ENCODE measurements at places on chromosomes 11 and 22. TPM values are rescaled to one million over a fixed set of nuclear protein-coding genes. Genes with fewer than 3 reads are reported as not detected.

GRCh38 chr22:49958366-49958921 lies 2.1 kb upstream of the PIM3 start:
- DNase-seq: no peak
- no peaks in the 10 kb centered on the region for H3K27me3 ChIP-seq

DNA sequence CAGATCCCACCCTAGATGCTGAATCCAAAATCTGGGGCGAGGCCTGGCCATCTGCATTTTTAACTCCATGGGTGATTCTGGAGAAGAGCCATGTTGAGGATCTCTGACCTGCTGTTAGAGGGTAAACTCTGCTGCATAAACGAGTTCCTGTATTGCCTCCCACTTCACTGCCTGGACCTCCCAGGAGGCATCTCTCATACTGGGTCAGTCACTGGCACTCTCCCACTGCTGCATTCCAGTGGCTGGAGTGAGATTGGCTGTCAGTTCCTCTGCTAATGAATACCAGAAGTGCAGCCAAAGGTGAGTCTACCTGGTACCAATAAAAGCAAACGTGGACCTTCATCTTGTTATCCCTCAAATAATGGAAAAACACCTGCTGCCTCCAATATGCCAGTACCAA lies 10.3 kb downstream of the POLDIP3 start:
- DNase-seq: no peak
- H3K27me3 ChIP-seq: no peaks in the 10 kb centered on the region
- H3K4me1 ChIP-seq: peaks cover 8% of the 10 kb centered on the region
- H3K4me3 ChIP-seq: no peak overlapping the region

- peak overlapping the region; percentile 16 for H3K4me3 ChIP-seq
- H3K4me1 ChIP-seq: peaks cover 20% of the 10 kb centered on the region
- no peaks in the 10 kb centered on the region for H3K36me3 ChIP-seq
- peak; percentile 58 for DNase-seq
These were observed 952 bp upstream of the CATSPERZ start for GRCh38 chr11:64298966-64299846.

GRCh38 chr11:20962581-20962980 lies 293.2 kb downstream of the NELL1 start:
- H3K4me1 ChIP-seq: no peaks in the 10 kb centered on the region
- no peaks in the 10 kb centered on the region for H3K36me3 ChIP-seq
- H3K27me3 ChIP-seq: no peaks in the 10 kb centered on the region
- no peak overlapping the region for H3K27ac ChIP-seq

GRCh38 chr11:61080986-61081590 lies 21.2 kb upstream of the CD5 start:
- no peaks in the 10 kb centered on the region for H3K27me3 ChIP-seq
- H3K4me3 ChIP-seq: no peak overlapping the region
- DNase-seq: no peak
- H3K4me1 ChIP-seq: no peaks in the 10 kb centered on the region

GRCh38 chr11:117295438-117296137 lies 4.4 kb downstream of the BACE1-AS start:
- H3K27ac ChIP-seq: no peak overlapping the region
- H3K4me3 ChIP-seq: no peak overlapping the region
- H3K36me3 ChIP-seq: no peaks in the 10 kb centered on the region
- no peak for DNase-seq
- H3K4me1 ChIP-seq: peaks cover 5% of the 10 kb centered on the region
- H3K27me3 ChIP-seq: no peaks in the 10 kb centered on the region

DNA sequence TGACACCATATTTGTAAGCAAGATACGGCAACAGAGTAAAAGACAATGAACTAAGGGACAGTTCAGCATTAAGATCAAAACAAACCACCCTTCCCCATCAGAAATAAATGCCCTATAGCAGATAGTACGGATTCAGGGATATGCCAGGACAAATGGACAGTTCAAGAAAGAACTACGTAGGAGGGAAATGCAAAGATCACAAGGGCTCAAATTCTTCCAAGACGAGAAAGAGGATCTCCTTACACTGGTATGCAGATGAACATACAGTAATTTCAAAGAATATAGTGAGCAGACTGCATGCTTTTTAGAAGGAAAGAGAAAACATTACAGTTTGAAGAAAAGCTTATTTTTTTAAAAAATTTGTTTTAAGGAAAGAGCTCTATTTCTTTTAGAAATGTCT lies 124.7 kb upstream of the APOA1 start:
- no peak for DNase-seq
- H3K4me1 ChIP-seq: no peaks in the 10 kb centered on the region
- H3K4me3 ChIP-seq: no peak overlapping the region

DNA sequence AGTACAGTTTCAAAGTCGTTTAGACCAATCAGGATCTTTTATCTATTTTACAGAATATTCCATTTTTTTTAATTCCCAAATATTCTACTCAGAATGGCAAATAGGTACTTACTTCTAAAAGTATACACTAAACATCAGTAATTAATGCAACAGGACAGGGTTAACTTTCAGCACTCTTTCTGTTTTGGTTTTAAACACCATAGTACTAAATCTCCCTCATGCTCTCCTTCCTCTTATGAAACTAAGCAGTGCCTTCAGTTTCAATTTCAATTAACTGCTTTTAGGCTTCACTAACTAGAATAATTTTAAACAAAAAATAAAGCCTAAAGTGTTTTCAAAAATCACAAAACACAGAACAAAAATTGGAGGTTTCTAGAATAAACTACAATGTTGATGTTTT lies 57.9 kb downstream of the NOX4 start:
- no peak overlapping the region for H3K27ac ChIP-seq
- DNase-seq: no peak
- no peaks in the 10 kb centered on the region for H3K27me3 ChIP-seq
- no peaks in the 10 kb centered on the region for H3K4me1 ChIP-seq
- no peaks in the 10 kb centered on the region for H3K36me3 ChIP-seq
- no peak overlapping the region for H3K4me3 ChIP-seq

DNA sequence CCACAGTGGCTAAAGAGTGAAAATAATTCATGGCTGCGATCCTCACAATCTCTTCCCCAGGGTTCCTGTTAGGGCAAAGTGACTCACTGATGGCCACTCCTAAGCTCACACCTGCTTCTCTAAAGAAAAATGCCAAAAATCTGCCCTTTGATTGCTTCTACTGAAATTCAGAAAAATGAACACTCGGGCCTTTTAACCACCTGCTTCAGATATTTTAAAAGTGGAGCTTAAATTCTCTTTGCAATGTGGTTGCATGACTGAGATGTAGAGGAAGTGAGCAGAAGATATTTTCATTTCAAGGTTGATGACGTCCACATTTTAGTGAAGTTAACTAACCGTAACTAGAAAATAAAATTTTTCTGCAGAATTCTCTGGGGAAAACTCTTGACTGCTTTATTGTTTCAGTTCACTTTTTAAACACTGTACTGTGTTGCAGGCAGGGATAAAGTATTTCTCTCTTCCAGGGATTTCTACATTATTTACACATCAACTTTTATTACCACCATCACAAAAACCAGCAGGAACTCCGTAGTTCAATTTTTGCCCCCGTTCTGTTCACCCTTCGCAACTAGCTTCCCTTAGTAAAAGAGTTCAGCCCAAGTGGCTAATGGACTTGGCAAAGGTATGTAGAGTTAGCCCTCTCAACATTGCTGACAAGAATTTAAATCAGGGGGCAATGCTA lies 8.5 kb downstream of the RAB30 start:
- H3K36me3 ChIP-seq: no peaks in the 10 kb centered on the region
- peak overlapping the region; percentile 74 for H3K27ac ChIP-seq
- DNase-seq: no peak
- no peaks in the 10 kb centered on the region for H3K4me1 ChIP-seq
- no peak overlapping the region for H3K4me3 ChIP-seq

DNA sequence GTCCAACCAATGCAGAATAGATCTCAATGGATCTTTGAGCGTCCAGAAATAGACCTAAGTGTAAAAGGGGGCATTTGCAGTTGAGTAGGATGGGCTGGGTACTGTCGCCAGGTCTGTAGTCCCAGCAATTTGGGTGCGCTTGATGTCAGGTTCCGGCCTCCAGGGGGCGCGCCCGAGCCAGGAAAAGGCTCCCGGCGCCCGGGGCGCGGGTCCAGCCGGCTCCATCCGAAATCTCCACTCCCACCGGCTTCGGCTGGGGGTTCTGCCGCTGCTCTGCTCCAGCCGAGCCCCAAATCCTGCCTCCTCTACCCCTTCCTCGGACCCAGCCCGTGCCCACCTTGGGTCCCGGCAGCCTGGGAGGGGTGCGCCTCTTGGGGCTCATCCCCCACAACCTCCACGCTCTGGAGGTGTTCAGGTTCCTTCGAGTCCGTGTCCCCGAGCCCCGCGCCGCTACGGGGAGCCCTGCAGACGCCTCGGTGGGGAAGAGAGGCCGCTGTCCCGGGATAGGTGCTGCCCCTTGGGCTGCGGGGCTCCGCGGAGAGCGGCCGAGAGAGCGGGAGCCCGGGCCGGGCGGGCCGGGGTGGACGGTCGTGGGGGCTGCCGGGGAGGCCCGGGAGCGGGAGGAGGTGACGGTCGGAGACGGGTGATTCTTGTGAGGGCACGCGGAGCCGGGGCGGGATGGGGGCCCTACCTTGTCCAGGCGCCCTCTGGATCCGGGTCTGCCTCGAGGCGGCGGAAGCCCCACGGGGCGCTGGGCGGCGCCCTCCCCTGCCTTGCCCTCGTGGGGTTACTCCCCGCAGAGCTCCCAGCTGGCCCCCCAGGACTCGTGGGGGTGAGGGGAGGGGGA lies 13.0 kb upstream of the CYB5R3 start:
- H3K27ac ChIP-seq: peak overlapping the region; percentile 70
- no peaks in the 10 kb centered on the region for H3K4me1 ChIP-seq
- H3K27me3 ChIP-seq: no peaks in the 10 kb centered on the region
- H3K36me3 ChIP-seq: no peaks in the 10 kb centered on the region
- H3K4me3 ChIP-seq: peak overlapping the region; percentile 45
- DNase-seq: peak; percentile 91

GRCh38 chr22:30372915-30373314 lies 14.3 kb downstream of the RNF215 start:
- H3K27me3 ChIP-seq: no peaks in the 10 kb centered on the region
- H3K27ac ChIP-seq: no peak overlapping the region
- no peaks in the 10 kb centered on the region for H3K4me1 ChIP-seq
- H3K4me3 ChIP-seq: no peak overlapping the region

- no peak for DNase-seq
- H3K36me3 ChIP-seq: no peaks in the 10 kb centered on the region
- no peaks in the 10 kb centered on the region for H3K27me3 ChIP-seq
These were observed 21.3 kb upstream of the NELL1 start for GRCh38 chr11:20647976-20648565.

- H3K27ac ChIP-seq: no peak overlapping the region
- no peaks in the 10 kb centered on the region for H3K27me3 ChIP-seq
- no peaks in the 10 kb centered on the region for H3K36me3 ChIP-seq
- no peak overlapping the region for H3K4me3 ChIP-seq
These were observed 1.7 kb downstream of the RTL6 start for GRCh38 chr22:44496305-44496704.

GRCh38 chr22:18095101-18095805 lies 15.4 kb upstream of the TUBA8 start:
- peaks cover 8% of the 10 kb centered on the region for H3K4me1 ChIP-seq
- H3K27ac ChIP-seq: peak overlapping the region; percentile 10
- no peaks in the 10 kb centered on the region for H3K27me3 ChIP-seq
- no peaks in the 10 kb centered on the region for H3K36me3 ChIP-seq
- DNase-seq: no peak
- no peak overlapping the region for H3K4me3 ChIP-seq

DNA sequence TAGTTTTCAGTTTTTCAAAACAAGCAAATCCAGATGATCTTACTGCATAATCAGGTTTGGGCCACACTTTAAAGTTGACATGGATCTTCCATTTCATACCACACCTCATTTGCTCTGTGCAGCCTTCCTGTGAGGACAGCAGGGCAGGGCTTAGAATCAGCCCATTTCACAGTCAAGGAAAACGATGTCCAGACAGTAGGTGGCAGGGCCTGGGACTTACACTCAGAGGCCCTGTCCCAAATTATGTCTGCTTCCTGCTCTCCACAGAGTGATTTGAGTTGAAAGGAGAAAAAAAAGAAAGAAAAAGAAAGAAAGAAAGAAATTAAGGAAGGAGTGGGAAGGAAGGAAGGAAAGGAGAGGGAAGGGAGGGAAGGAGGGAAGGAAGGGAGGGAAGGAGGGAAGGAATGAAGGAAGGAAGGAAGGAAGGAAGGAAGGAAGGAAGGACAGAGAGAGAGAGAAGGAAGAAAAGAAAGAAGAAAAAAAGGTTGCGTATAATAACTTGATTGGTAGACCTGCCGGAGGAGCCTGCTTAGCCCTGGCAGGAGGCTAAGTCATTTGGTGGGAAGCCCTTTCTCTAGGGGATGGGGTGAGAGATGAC lies 23.6 kb downstream of the TSKU start:
- H3K4me1 ChIP-seq: no peaks in the 10 kb centered on the region
- H3K36me3 ChIP-seq: no peaks in the 10 kb centered on the region
- no peak for DNase-seq
- H3K4me3 ChIP-seq: no peak overlapping the region
- H3K27ac ChIP-seq: no peak overlapping the region

- H3K27me3 ChIP-seq: no peaks in the 10 kb centered on the region
- no peak overlapping the region for H3K4me3 ChIP-seq
- H3K36me3 ChIP-seq: no peaks in the 10 kb centered on the region
- no peak overlapping the region for H3K27ac ChIP-seq
These were observed 29.6 kb downstream of the SHANK3 start for GRCh38 chr22:50702261-50702671.

- no peak for DNase-seq
- H3K27ac ChIP-seq: no peak overlapping the region
- H3K4me3 ChIP-seq: no peak overlapping the region
- H3K36me3 ChIP-seq: no peaks in the 10 kb centered on the region
These were observed 5.8 kb downstream of the MYOD1 start for GRCh38 chr11:17725174-17725573.

- H3K36me3 ChIP-seq: no peaks in the 10 kb centered on the region
- no peaks in the 10 kb centered on the region for H3K27me3 ChIP-seq
- no peak for DNase-seq
- H3K4me3 ChIP-seq: no peak overlapping the region
- H3K4me1 ChIP-seq: no peaks in the 10 kb centered on the region
- no peak overlapping the region for H3K27ac ChIP-seq
These were observed 31.7 kb downstream of the FAM181B start for GRCh38 chr11:82701847-82702520.

The RNF121 gene
- 42.8 TPM for total RNA-seq

The SLC22A12 gene
- not detected for total RNA-seq

The OR5A1 gene
- total RNA-seq: not detected

The IL17REL gene
- 0.26 TPM for total RNA-seq

The TNNT3 gene
- 29.3 TPM for total RNA-seq

All from uterus (tissue), 4 donors.